Kidney capillary endothelial cell (primary cell): ENCODE measurements at places on chromosomes 4 and X.

- DNase-seq: peak; percentile 59
Measured at GRCh38 chrX:119118780-119119395, 8.7 kb downstream of the KIAA1210 start.

- peak; percentile 88 for DNase-seq
Measured at GRCh38 chr4:54930226-54930625, 195.2 kb downstream of the KDR start.

DNA sequence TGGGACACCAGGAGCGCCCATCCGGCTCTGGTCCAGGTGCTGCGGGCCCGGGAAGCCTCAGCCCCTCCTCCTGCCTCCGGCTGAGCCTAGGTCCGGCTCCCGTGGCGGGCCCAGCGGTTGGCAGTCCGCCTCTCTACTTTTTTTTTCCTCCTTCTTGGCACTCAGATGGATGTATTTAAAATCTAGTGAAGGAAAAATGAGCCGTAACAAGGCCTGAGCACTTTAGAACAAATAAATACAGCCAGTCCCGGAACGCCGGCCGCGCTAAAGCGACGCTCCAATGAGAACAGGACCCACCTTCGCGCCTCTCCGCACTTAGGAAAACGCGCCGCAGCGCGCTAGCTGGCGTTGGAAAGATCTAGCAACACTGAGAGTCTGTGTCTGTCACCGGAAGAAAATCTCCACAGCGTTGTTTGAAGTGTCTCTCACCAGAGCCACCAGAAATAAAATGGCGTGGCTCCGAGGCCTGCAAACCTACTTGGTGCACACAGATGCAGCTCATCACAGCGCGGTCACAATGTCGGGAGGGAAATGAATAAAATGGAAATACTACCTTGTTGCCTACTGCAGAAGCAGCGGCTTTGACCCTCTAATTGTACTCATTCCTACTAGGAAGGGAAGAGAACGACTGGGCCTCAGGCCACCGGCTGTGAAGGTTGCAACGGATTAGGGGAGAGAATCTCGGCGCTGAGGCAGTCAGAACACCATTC lies 4.7 kb downstream of the NEUROG2 start:
- no peak for DNase-seq

DNA sequence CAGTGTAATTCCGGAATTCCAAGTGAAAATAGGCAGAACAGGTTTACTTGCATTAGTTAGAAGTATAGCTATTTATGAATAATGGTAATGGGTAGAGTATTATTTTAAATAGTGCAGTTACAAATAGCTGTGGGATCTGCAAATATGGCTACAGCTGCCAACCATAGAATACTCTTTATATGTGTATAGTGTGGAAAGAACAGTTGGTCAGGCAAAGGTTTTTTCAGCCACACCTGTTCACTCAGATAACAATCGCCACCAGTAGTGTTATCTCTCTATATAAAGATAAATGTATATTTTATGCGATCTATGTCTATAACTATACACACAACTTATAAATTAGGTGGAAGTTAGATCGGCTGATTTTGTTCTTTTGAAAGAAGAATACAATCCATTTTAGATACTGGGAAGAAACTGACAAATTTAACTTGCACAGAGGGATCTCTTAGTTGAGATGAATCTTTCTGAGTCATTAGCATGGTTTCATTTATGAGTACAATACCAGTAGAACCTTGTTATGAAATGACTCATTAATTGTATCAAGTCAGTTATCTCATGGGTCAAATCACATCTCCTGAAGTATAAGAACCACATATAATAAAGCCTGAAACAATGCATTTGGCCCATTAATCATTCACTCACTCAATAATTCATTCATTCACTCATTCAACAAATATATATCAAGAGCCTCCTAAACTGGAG lies 100.9 kb upstream of the NR3C2 start:
- DNase-seq: peak; percentile 17

- DNase-seq: no peak
Measured at GRCh38 chr4:76420762-76421581, at the start of gene CCDC158. TSS of gene CCDC158 (minus strand) at chr4:76421141. CDS start at chr4:76403207, 17,934 bp downstream.

GRCh38 chr4:104421566-104421965 lies 73.1 kb downstream of the CXXC4 start:
- DNase-seq: no peak

GRCh38 chr4:132299841-132300240 lies 849.3 kb upstream of the PCDH10 start:
- DNase-seq: no peak

DNA sequence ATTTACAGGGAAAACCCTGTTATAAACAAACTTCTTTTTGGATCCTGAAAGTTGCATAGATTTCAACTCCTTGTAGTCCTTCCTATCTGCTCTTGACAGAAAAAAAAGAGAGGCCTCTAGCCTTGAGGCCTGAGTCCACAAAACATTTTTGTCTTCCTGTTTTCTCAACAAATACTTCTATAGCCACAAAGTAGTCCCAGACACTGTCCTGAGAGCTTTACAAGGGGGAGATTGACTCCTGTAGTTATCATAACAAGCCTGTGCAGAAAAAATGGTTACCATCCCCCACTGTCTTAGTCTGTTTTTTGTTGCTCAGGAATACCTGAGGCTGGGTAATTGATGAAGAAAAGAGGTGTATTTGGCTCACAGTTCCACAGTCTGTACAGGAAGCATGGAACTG lies 35.2 kb downstream of the PCDH7 start:
- no peak for DNase-seq

- no peak for DNase-seq
Measured at GRCh38 chr4:70855464-70855863, 15.8 kb upstream of the GRSF1 start.

- DNase-seq: no peak
Measured at GRCh38 chr4:38738940-38739803, 43.6 kb downstream of the TLR10 start.

- no peak for DNase-seq
Measured at GRCh38 chr4:71553605-71554004, 214.8 kb downstream of the SLC4A4 start.

DNA sequence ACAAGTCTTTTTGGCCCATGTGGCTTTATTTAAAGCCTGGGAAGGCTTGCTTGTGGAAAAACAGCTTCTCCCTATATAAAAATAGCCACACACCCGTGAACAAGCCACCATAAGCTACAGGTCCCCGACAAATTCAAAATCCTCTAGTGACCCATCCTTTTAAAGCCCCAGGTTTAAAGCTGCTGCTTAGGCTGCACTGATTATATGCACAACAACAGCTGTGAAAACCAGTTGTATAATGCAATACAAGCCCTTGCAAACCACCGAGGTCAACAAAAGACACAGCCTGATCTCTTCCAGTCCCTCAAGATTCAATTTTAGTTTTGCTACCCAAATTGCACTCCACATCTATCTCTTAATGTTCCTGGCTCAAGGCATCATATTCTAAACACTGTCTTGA lies 186.0 kb upstream of the WDFY3 start:
- no peak for DNase-seq
